EL (cell line): ENCODE measurements at places on chromosomes 16 and 17.
A peak's percentile ranks its signal among the peaks of the same experiment; 100 is the strongest.

DNA sequence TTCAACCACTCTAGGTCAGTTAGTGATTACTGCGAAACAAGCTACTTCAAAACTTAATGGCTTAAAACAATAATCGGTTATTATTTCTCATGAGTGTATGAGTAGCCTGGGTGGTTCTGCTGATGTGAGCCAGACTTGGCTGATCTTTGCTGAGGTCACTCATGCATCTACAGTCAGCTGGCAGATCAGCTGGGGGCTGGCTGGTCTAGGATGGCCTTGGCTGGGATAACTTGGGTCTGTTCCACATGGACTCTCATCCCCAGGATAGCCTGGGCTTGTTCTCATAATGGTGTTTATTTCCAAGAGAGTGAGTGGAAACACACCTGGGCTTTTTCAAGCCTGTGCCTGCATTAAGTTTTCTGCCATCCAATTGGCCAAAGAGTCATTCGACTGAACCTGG is 13.0 kb downstream of the CCDC182 start:
- no peak for DNase-seq

DNA sequence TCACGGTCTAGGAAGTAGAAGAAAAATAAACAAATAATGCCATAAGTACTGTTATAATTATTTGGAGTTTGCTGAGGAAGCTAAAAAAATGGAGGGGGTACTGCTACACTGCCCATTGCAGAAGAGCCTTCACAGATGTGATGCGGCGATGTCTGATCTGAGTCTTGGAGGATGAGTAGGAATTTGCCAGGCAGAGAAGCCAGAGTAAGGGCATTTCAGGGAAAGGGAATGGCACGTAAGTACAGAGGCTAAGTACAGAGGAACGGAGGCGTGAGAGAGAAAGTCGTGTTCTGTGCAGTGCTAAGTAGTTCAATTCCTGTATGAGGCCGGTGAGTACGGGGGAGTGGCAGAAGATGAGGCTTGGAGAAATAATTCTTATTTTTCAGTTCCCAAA is 741 bp upstream of the GRB2 start:
- DNase-seq, result peak; percentile 44

- no peak for DNase-seq
Measured at GRCh38 chr17:42553161-42553818, 567 bp downstream of the HSD17B1 start.

DNA sequence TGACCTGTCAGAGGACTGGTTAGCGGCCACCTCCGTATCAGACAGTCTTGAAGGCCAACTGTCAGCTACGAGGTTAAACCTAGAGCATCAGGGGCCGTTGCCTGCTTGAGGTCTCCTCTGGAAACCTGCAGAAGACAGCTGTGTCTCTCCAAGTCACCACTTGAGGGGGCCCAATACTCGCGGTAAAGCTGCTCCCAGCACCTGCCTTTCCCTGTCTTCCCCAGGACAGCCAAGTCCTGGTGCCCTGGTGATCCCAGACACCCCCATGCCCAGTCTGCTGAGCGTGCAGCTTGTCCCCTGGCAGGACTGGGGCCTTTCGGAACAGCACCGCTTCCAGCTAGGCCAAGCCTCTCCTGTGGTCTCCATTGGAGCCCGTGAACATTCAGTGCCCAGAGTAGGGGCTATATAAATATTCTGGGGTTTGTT is 80.1 kb downstream of the DNAH17 start:
- peak; percentile 71 for DNase-seq

DNA sequence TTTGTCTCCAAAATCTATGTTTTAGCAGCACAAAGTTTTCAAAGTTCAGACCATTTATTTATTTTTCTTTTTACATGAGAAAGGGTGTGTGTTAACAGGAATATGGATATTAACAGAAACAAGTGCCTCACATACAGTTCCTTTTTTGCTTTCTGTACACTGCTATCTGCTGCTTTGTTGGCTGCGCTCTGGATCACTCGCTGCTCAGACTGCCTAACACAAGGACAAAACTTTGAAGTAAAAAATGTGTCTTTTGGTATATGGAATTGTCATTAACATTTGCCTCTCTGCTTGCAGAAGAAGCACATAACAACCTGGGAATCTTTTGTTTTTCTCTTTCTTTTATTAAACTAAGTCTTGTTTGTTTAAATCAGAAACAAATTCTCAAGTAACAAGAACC is 262.8 kb downstream of the ZFHX3 start:
- DNase-seq, result no peak

DNA sequence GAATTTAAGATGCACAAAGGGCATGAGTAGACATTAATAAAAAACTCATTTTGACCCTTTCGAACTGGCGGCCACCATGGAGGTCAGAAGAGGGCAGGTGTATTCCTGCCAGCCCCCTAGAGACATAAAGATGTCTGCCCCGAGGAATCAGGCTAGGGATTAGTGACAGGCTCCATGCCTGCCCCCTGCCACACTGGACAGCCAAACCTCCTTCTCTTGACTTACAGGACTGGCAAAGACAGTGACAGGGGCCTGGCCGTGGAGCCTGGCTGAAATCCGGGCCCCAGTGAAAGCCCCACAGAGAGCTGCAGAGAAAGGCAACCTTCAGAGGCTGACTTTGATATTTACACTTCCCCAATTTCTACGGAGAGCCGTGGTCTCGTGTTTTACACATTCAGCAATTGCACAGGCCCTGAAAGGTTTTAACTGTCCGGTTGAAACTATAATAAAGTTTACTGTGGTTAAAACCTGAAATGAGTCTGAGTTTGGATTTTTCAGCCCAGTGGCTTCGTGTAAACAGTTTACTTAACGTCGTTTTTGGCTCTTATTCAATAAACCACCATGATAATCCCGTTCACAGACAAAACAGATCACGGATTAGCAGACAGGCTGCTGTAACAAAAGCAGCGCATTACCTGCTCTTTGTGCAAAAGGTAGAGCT is 243.9 kb upstream of the MYOCD start:
- no peak for DNase-seq

DNA sequence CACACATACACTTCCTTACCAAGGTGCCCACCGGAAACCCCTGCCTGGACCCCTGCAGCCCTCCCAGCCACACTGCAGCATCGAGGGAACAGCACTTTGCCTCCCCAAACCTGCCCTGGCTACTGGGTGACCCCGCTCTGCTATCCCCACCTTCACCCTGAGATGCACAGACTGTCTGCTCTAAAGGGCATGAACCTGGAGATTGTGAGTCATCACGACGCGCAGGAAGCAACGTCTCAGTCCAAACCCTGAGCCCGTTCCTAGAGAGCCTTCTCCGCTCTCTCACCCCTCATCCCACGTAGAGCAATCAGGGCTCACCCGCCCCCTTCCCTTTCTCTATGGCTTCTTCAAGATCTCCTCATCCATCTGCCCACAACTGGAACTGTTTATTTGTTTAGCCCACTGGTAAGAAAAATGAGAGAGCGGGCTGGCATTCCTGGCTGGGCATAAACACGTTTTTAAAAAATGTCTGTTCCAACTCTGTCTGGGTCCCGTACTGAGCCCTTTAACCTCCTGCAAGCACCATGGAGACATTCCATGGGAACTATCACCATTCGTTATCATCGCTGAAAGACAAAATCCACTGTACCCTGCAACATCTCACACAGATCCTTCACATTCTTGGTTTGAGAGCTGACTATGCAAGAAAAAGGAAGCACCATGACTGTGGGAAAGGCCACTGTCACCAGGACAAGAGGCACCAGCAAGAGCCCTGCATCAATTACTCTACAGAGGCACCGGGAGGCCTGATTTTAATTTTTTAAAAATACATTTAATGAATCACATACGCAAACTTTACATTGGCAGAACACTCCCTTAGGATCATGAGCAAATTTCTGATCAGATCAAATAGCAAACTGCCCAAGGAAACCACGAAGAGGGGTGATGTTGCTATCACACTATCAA is 28.2 kb downstream of the ZFHX3 start:
- peak; percentile 86 for DNase-seq

DNA sequence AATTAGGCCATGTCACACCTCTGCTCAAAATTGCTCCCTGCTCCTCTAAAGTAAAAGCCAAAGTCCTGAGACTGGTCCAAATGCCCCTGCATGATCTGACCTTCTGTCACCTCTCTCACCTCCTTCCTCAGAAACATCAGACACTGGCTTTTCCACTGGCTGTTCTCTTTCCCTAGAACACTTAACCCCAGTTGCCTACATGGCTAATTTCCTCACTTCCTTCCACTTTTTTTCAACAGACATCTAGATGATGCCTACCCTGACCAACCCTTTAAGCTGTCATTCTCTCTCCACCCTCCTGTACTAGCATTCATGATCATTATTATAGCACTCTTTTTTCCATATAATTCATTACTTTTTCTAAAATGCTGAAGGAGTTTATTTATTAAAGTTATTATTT is 31.0 kb downstream of the CCT6B start:
- no peak for DNase-seq

DNA sequence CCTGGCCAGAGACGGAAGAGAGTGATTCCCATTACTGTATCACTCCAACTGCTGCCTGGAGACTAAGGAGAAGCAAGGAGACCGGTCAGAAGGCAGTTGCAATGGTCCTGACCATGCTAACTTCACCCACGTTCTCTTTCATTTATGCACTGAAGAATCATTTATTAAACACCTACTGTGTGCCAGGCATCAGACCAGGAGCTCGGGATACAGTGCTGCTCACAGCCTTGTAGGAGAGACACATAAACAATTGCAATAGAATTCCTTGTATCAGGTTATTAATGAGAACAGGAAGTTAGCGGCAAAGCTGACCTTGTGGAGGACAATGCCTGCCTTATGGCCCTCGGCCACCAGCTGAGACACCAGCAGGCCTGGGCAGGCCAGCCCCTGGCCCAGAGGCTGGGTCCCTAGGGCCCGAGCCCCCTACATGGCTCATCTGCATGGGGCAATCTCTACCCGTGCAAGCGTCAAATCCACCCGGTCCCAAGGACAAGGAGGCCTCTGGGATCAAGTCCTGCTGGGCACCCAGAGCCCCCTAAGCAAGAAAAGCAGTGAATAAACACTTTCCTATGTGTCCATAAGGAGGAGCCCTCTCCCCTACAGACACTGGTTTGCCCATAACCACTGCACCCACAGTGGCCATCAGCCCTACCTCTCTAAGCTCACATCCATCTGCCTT is 8.6 kb upstream of the ENPP7 start:
- no peak for DNase-seq

DNA sequence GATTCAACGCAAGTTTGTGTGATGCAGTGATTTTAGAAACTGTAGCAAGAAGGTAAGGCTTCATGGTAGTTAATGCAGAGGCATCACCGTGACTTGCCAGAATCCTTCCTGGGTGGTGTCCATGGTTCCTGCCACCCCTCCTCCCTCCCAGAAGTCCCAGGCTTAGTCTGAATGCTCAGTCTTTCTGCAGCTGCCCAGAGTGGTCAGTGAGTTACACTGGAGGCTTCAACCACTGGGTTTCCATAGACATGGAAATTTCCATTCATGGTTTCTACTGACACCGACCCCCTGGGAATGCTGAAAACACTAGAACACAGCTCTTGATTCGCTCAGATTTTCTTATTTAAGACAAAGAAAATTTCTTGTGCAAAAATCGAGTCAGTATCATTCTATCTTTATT is 159.4 kb upstream of the HSBP1 start:
- DNase-seq, result no peak

GRCh38 chr17:10249271-10250010 is 51.0 kb upstream of the GAS7 start:
- DNase-seq, result no peak

- DNase-seq, result peak; percentile 52
Measured at GRCh38 chr17:66661411-66662256, 173.3 kb upstream of the CACNG5 start.

DNA sequence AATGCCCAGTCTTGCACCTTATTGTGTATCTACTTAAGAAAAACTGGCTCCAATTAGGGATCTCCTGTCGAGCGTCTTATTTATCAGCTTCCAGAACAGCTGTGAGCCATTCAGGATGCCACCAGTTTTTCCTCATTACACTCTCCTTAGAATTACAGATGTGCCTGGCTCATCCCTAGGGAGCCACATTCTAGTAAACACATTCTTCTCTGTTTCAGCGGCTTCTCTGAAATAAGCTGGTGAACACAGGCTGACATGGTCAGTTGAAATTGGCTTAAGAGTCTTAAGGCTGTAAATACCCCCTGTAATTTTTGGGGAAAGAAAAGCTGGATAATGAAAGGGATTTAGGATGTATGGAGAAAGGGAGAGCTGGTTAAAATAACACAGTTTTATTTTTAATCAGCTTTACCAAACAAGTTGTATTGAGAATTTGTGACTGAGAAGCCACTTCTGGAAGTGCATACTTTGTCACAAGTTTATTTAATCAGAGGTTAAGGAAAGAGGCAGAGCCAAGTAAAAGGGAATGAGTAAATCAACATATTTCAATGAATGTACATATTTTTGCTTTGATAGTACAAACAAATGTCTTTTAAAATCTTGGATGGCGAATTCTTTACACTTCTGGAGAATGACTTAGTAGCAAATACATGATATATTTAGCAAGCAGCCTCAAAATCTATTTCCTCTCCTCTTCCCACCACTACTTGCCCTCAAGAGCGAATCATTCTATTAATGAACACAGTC is 562.0 kb upstream of the GOT2 start:
- peak; percentile 34 for DNase-seq

DNA sequence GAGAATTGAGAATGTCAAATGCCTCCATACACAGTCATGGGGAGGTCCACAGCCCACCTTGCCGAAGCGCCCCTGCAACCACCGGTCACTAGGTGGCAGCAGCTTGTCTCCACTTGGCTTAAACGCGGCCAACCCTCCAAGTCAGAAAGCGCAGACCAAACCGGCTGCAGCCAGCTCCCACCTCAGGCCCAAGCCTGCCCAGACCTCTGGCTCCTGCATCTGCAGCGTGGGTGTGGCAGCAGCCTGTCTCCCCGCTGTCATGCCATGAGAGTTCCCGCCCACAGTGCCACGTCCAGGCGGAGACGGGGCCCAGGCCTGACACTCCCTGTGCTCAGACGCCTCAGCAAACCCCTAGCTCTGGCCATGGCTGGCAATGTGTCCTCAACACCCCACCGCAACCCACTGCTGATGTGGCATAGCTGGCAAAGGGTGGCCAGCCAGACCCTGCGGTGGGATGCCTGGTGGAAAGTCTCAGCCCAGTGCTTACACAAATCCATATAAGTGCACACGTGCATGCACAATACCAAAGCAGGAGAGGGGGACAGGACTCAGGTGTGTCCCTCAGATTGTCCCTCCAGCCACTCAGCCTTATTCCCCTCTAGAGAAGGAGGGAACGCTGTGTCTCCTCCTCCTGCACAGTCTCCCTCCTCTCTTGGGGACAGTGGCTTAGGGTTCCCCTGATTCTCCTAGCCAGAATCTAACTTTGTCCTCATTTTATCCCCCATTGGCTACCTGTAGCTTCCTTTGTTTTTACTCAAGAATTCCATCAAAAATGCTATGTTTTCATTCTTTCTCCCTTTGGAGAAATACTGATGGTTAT is 10.9 kb downstream of the COPZ2 start:
- DNase-seq, result peak; percentile 91

GRCh38 chr16:10561001-10561400 is 19.4 kb downstream of the EMP2 start:
- DNase-seq, result no peak

GRCh38 chr17:79459003-79459655 is 151.7 kb downstream of the RBFOX3 start:
- no peak for DNase-seq

DNA sequence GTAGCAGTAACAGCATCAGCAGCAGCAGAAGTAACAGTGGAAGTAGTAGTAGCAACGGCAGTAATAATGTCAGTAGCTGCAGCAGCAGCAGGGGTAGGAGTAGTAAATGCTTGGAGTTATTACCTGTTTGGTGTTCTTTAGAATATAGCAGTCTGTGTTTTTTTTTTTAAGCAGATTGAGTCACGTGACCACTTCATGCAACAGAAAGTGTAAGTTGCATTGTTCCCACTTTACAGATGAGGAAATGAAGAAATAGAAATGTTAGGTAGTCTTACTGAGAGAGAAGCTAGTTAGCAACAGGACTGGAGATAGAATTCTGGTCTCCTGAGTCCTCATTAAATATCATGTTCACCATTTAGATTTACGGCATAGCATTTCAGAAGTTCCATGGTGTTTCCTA is 358.2 kb downstream of the HAPSTR1 start:
- DNase-seq, result no peak
